HFFc6 (cell line): ENCODE measurements at places on chromosomes 3 and 15. TPM values are rescaled to one million over a fixed set of nuclear protein-coding genes. Genes with fewer than 3 reads are reported as not detected.

Gene MAP2K5
- 13.2 to 15.8 TPM (median 13.6 TPM) in 3 replicates for total RNA-seq

Gene CORO2B
- 7.5 to 11.0 TPM (median 9.2 TPM) in 3 replicates for total RNA-seq

Gene TRIM42
- total RNA-seq: not detected in 3 replicates

Gene CHRD
- 0.09 to 0.10 TPM in 2 of 3 replicates, not detected in the other for total RNA-seq

Gene CCR9
- not detected in 3 replicates for total RNA-seq

Gene RAB8B
- total RNA-seq: 25.6 to 34.0 TPM (median 28.5 TPM) in 3 replicates

Gene LRTM1
- total RNA-seq: not detected in 3 replicates

Gene GOLGA8Q
- 0.45 TPM in 1 of 3 replicates, not detected in the others for total RNA-seq

DNA sequence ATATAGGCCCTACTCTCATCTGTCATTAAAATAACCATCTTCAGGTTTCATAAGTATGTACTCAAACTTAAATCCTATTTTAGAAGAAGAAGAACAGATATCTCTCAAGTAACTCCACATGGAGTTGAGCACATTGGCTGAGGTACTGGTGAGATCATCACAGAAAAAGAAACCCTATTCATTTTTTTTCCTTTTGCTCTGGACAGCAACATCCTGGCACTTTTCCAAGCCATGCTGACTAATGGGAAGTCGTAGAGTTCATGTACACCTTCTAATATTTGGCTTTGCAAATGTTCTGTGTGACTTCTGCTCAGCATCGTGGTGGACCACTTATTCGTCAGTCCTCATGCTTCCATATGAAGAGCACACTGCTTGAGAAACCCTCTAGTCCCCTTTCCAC lies 336.0 kb upstream of the KCNH8 start:
- no peak overlapping the region for H3K4me3 ChIP-seq
- H3K27ac ChIP-seq: no peak overlapping the region
- H3K36me3 ChIP-seq: no peaks in the 10 kb centered on the region
- no peaks in the 10 kb centered on the region for H3K27me3 ChIP-seq
- DNase-seq: no peak
- H3K4me1 ChIP-seq: no peaks in the 10 kb centered on the region

DNA sequence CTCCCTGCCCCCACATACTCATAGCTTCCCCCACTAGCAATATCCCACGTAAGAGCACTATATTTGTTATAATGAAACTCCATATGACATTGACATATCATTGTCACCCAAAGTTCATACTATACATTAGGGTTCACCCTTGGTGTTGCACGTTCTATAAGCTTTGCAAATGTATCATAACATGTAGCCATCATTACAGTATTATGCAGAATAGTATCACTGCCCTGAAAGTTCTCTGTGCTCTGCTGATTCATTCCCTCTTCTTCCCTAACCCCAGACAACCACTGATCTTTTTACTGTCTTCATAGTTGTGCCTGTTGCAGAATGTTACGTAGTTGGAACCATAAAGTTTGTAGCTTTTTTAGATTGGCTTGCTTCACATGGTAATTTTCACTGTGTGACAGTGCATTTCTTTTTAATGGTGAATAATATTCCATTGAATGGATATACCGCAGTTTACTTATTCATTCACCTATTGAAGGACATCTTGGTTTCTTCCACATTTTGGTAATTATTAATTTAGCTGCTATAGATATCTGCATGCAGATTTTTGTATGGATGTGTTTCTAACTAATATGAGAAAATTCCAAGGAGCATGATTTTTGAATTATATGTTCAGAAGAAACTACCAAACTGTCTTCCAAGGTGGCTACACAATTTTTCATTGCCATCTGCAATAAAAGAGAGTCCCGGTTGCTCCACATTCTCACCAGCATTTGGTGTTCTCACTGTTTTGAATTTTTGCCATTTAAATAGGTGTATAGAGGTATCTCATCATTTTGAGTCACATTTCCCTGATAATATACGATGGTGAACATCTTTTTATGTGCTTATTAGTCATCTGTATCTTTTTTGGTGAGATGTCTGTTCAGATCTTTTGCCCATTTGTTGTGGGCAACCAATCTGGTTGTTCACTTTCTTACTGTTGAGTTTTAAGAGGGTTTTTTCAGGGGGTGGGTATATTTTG lies 59.7 kb downstream of the CD200 start:
- peaks cover 60% of the 10 kb centered on the region for H3K4me1 ChIP-seq
- H3K36me3 ChIP-seq: peaks cover 6% of the 10 kb centered on the region
- H3K27me3 ChIP-seq: no peaks in the 10 kb centered on the region
- no peak overlapping the region for H3K27ac ChIP-seq
- DNase-seq: no peak

GRCh38 chr3:171566803-171567422 lies 106.7 kb upstream of the TNIK start:
- no peak overlapping the region for H3K27ac ChIP-seq
- no peak overlapping the region for H3K4me3 ChIP-seq
- DNase-seq: peak; percentile 40
- peaks cover 12% of the 10 kb centered on the region for H3K27me3 ChIP-seq
- no peaks in the 10 kb centered on the region for H3K36me3 ChIP-seq
- H3K4me1 ChIP-seq: peaks cover 25% of the 10 kb centered on the region

GRCh38 chr15:59557581-59557980 lies 54.0 kb upstream of the GCNT3 start:
- no peak overlapping the region for H3K4me3 ChIP-seq
- no peak for DNase-seq
- H3K4me1 ChIP-seq: peaks cover 16% of the 10 kb centered on the region
- peaks cover 4% of the 10 kb centered on the region for H3K27me3 ChIP-seq

- no peak overlapping the region for H3K27ac ChIP-seq
- no peaks in the 10 kb centered on the region for H3K4me1 ChIP-seq
- H3K36me3 ChIP-seq: no peaks in the 10 kb centered on the region
- peaks cover 3% of the 10 kb centered on the region; the same call in 1 of the 2 replicates for H3K27me3 ChIP-seq
Observed at GRCh38 chr3:24523988-24524727, 29.5 kb upstream of the THRB start.

DNA sequence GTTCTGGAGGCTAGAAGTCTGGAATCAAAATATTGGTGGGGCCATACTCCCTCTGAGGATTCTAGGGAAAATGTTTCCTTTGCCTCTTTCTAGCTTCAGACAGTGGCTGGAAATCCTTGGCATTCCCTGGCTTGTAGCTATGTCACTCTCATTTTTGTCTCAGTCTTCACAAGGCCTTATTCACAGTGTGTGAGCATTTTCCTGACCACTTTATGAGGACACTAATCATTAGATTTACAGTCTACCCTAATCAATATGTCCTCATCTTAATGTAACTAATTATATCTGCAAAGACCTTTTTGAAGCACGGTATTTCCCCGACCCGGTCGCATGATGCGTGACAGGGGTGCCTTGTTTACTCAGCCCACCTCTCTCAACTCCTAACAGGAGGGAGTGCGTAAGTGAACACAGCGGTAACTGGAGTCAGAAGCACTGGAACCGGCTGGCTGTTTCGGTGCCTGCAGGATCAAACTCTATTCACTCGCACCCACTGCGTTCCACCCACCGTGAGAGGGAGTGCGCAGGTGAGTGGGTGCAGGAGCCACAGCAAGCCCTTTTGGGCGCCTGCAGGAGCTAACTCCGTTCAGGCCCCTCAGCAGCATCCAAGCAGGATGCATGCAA lies 155.0 kb downstream of the EPHA3 start:
- no peaks in the 10 kb centered on the region for H3K27me3 ChIP-seq
- H3K4me1 ChIP-seq: no peaks in the 10 kb centered on the region
- DNase-seq: no peak
- no peak overlapping the region for H3K4me3 ChIP-seq
- no peak overlapping the region for H3K27ac ChIP-seq

DNA sequence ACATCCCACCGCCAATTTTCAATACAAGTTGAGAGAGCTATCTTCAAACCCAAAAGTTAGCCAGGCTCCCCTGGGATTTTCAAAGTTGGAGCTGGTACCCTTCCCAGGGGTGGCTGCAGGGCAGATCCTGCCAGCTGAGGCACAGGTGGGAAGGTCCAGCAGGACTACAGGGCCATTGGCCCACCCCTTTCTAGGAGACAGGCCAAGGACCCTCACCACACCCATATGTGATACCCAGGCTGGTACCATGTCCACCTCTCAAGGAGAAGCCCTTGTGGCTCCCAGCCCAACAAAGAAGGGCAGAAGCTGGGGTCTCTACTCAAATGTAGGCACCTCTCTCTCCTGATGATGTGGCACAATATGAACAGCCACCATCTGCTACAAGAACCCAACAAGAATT lies 8.0 kb downstream of the POC1A start:
- H3K27ac ChIP-seq: no peak overlapping the region
- H3K4me3 ChIP-seq: no peak overlapping the region
- H3K27me3 ChIP-seq: no peaks in the 10 kb centered on the region; the same call in 1 of the 2 replicates
- 0 out of 2 replicates have a peak, but pooled peaks cover 6% of the 10 kb centered on the region for H3K36me3 ChIP-seq

GRCh38 chr3:81788610-81789009 lies 27.2 kb upstream of the GBE1 start:
- no peak for DNase-seq
- no peaks in the 10 kb centered on the region for H3K4me1 ChIP-seq

DNA sequence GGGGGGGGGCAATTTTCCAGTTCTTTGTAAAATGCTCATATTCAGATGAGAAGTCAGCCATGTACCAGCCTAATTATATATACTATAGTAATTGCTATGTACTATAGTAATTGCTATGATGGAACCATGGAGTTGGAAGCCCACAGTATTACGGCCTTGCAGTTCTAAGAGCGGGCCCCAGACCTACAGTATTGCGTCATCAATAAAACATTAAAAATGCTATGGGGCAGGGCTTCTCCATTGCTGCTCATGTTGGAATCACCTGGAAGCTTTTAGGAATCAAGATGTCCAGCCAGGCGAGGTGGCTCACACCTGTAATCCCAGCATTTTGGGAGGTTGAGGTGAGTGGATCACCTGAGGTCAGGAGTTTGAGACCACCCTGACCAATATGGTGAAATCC lies 443.7 kb upstream of the GRM7 start:
- no peak overlapping the region for H3K27ac ChIP-seq
- no peaks in the 10 kb centered on the region for H3K4me1 ChIP-seq
- DNase-seq: no peak
- H3K27me3 ChIP-seq: no peaks in the 10 kb centered on the region; the same call in 1 of the 2 replicates
- H3K4me3 ChIP-seq: no peak overlapping the region
- no peaks in the 10 kb centered on the region for H3K36me3 ChIP-seq

DNA sequence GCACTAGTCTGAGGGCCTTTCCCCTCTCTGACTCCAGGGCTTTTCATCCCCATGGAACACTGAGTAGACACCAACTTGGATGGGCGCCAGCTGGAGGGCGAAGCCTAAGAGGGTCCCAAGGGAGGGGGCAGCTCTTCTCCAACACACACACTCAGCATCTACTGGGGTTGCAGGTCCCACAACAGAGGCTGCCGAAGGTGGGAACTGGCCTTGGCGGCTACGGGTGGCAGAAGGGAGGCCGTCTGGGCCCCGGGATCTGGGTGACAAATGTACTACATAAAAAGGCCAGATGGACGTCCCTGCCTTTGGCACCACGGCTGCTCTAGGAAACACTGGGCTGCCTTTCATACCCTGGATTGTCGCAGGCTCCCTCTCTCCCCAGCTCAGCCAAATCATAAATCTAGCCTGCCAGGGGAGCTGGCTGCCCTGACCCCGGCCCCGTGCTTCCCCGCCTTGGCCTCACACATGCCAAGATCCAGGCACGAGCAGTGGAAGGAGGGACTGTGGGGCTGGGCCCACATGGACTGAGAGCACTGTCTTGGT lies 31.5 kb downstream of the SEMA5B start:
- no peaks in the 10 kb centered on the region for H3K36me3 ChIP-seq
- H3K27ac ChIP-seq: no peak overlapping the region
- H3K27me3 ChIP-seq: peaks cover 66% of the 10 kb centered on the region
- H3K4me1 ChIP-seq: no peaks in the 10 kb centered on the region
- no peak overlapping the region for H3K4me3 ChIP-seq

- H3K27me3 ChIP-seq: peaks cover 8% of the 10 kb centered on the region
- no peak overlapping the region for H3K27ac ChIP-seq
- no peaks in the 10 kb centered on the region for H3K4me1 ChIP-seq
- no peaks in the 10 kb centered on the region for H3K36me3 ChIP-seq
Observed at GRCh38 chr3:187445356-187445755, 77.2 kb downstream of the RTP4 start.

DNA sequence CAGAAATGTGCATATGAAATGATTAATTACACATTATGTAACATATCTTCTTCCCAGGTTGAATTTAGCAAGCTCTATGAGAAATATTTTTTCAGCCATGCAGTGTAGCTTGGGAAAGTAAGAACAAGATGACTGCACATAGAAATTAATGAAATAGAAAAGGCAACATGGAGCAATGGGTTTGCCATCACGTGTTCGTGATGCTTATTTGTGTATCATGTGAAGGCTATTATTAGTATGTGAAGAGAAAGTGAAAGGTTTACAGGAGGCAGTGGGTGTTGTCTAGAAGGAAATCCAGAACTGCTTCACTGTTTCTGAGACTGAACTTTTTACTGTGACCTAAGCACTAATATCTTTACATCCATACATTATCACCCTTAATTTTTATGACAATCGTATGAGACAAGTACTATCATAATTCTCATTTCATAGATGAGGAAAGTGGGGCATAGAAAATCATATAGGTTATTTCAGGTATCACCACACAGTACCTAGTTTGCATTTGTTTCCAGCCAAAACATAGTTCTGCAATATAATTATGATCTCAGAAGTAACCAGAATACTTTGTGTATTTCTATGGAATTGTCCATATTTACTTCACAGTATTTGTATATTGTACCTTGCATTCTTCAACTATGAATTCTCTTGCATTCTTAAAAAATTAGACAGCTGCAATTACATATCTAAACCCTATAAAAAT lies 14.9 kb downstream of the SERPINI1 start:
- no peaks in the 10 kb centered on the region; the same call in 1 of the 2 replicates for H3K27me3 ChIP-seq
- H3K4me1 ChIP-seq: no peaks in the 10 kb centered on the region
- H3K4me3 ChIP-seq: no peak overlapping the region

GRCh38 chr3:16848007-16848406 lies 36.7 kb upstream of the PLCL2 start:
- H3K27me3 ChIP-seq: no peaks in the 10 kb centered on the region; the same call in 1 of the 2 replicates
- no peak overlapping the region for H3K4me3 ChIP-seq

DNA sequence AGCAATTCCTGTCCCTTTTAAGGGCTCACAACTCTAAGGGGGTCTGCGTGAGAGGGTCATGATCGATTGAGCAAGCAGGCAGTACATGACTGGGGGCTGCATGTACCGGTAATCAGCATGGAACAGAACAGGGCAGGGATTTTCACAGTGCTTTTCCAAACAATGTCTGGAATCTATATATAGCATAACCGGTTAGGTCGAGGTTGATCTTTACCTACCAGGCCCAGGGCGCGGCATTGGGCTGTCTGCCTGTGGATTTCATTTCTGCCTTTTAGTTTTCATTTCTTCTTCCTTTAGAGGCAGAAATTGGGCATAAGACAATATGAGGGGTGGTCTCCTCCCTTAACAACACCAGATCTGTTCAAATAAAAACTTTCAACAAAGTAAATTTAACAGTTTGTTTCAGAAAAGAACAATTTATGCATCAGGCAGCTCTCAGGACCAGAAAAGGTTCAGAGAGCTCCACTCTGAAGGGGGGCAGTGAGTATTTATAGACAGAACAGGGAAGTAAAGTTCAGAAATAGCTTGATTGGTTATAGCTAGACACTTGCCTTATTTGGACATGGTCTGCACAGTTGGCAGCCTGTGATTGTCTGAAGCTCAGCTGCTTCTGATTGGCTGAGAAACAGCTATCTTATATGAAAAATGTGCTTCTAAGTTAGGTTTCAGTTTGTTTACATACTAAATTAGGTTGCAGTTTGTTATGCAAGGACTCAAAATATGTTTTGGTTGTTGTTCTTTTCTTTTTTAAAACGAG lies 17.2 kb upstream of the B4GALT4 start:
- peaks cover 8% of the 10 kb centered on the region for H3K27me3 ChIP-seq
- H3K36me3 ChIP-seq: no peaks in the 10 kb centered on the region
- H3K4me1 ChIP-seq: peaks cover 13% of the 10 kb centered on the region; the same call in 1 of the 2 replicates

- H3K27ac ChIP-seq: no peak overlapping the region
- peaks cover 4% of the 10 kb centered on the region for H3K27me3 ChIP-seq
Observed at GRCh38 chr15:73907035-73907408, 19.2 kb upstream of the LOXL1 start.

- 0 out of 2 replicates have a peak, but pooled peaks cover 2% of the 10 kb centered on the region for H3K27me3 ChIP-seq
- no peak overlapping the region for H3K27ac ChIP-seq
- H3K4me1 ChIP-seq: peaks cover 6% of the 10 kb centered on the region
Observed at GRCh38 chr3:28328188-28329151, 20.1 kb upstream of the ZCWPW2 start.

- no peak for DNase-seq
Observed at GRCh38 chr3:194194757-194195085, 58.8 kb downstream of the HES1 start.
